ENCODE measurements at places on chromosomes 1 and 21. TPM values are rescaled to one million over a fixed set of nuclear protein-coding genes. Genes with fewer than 3 reads are reported as not detected.

F13B gene
- total RNA-seq, result not detected

- no peak for DNase-seq
- peaks cover 1% of the 10 kb centered on the region for H3K4me1 ChIP-seq
- H3K4me3 ChIP-seq, result no peak overlapping the region
- H3K36me3 ChIP-seq, result no peaks in the 10 kb centered on the region
- no peak overlapping the region for H3K27ac ChIP-seq
- H3K27me3 ChIP-seq, result no peaks in the 10 kb centered on the region
These were observed 17.5 kb downstream of the DMAP1 start for GRCh38 chr1:44230796-44231195.

AMIGO1 gene
- 1.3 TPM for total RNA-seq

GRCh38 chr1:31432592-31433395 is 19.8 kb downstream of the SERINC2 start:
- no peak for DNase-seq
- no peaks in the 10 kb centered on the region for H3K36me3 ChIP-seq
- no peak overlapping the region for H3K4me3 ChIP-seq
- H3K4me1 ChIP-seq, result no peaks in the 10 kb centered on the region
- H3K27me3 ChIP-seq, result no peaks in the 10 kb centered on the region

DNA sequence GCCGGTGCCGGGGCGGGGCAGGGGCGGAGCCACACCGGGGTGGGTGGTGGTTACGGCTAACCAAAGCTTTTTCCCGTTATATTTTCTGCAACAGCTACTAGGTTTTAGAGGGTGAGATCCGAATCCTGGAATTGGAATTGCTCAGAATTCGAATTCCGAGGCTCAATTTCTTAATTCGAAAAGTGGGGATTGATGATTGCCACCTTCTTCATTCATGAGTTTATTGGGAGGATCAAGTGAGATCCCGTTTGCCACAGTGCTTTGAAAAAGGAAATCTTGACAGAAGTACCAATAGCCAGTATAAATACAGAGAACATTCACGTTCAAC is 207 bp upstream of the SVBP start:
- DNase-seq, result no peak
- peak overlapping the region; percentile 79 for H3K4me3 ChIP-seq
- no peaks in the 10 kb centered on the region for H3K27me3 ChIP-seq
- no peak overlapping the region for H3K27ac ChIP-seq
- peaks cover 26% of the 10 kb centered on the region for H3K4me1 ChIP-seq

GRCh38 chr1:208240662-208241355 is 3.4 kb downstream of the PLXNA2 start:
- peaks cover 67% of the 10 kb centered on the region for H3K27me3 ChIP-seq
- H3K4me3 ChIP-seq, result no peak overlapping the region
- no peak for DNase-seq
- H3K36me3 ChIP-seq, result no peaks in the 10 kb centered on the region
- peaks cover 20% of the 10 kb centered on the region for H3K4me1 ChIP-seq
- H3K27ac ChIP-seq, result no peak overlapping the region

DNA sequence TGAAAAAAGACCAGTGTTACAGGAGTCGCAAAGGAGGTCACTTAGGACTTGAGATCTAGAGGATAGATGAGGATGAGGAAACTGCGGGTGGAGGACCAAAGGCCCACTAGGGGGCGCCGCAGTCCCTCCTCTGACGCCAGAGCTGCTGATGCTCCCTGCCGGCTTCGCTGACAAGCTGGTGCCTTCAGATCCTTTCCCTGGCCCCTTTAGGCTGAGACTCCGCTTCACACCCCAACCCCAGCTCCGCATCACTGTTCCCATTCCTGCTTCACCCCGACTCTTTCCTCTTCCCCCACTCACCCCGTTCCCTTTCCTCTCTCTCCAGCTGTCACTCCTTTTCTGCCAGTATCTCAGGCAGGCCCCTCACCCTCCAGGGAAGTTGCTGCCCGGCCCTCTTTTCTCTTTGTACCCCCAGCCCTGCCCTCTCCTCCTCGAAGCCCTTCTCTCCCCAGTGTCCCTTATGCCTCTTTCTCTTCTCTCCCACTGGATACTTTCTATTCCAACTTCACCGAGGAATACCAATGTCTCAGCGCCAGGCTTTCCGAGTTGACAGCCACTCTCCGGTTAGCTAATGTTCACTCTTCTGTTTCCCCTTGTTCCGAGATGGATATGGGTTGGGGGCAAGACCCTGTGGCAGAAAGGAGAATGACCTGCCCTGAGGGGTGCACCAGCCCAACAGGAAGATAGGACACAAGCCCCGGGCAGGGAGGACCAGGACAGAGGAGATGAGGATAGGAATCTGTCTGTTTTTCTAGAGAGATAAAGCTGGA is 4.5 kb downstream of the KCNJ9 start:
- DNase-seq, result peak; percentile 77
- no peak overlapping the region for H3K27ac ChIP-seq
- H3K27me3 ChIP-seq, result peaks cover 27% of the 10 kb centered on the region
- H3K4me3 ChIP-seq, result no peak overlapping the region

ESPN gene
- total RNA-seq, result 0.98 TPM

- H3K4me3 ChIP-seq, result no peak overlapping the region
- no peaks in the 10 kb centered on the region for H3K36me3 ChIP-seq
- peaks cover 23% of the 10 kb centered on the region for H3K27me3 ChIP-seq
These were observed 14.1 kb upstream of the TRAPPC10 start for GRCh38 chr21:43997766-43998742.

S100A8 gene
- not detected for total RNA-seq

DNA sequence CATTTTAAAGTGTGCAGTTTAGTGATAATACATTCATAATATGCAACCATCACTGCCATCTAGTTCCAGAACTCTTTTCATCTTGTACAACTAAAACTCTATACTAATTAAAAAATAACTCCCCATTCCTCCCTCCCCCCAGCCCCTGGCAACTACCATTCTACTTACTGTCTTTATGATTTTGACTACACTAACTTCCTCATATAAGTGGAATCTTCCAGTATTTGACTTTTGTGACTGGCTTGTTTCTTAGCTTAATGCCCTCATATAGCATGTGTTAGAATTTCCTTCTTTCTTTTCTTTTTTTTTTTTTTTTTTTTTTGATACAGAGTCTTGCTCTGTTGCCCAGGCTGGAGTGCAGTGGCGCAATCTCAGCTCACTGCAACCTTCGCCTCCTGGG is 1.4 kb upstream of the NVL start:
- H3K27me3 ChIP-seq, result no peaks in the 10 kb centered on the region
- H3K4me1 ChIP-seq, result peaks cover 54% of the 10 kb centered on the region
- peak overlapping the region; percentile 94 for H3K27ac ChIP-seq
- peaks cover 6% of the 10 kb centered on the region for H3K36me3 ChIP-seq

DNA sequence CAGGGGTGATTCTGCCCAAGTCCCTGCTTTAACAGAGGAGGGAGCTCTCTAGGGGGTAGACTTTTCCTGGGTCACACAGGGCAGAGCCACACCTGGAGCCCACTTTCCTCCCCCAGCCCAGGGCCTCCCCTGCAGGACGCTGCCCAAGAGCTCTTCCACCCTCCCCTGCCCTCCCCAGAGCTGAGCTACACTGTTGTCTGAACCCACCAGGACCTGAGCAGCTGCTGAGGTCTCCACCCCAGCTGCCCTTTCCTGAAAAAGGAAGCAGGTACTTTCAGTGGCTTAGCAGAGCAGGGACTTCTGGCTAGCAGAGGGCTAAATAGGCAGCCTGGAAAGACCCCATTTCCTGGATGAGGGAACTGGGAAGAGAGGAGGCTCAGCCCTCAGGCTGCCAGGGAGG is 169.3 kb upstream of the ETV3 start:
- H3K4me3 ChIP-seq, result no peak overlapping the region
- no peaks in the 10 kb centered on the region for H3K4me1 ChIP-seq
- peaks cover 21% of the 10 kb centered on the region for H3K27me3 ChIP-seq
- no peak overlapping the region for H3K27ac ChIP-seq
- no peaks in the 10 kb centered on the region for H3K36me3 ChIP-seq

DNA sequence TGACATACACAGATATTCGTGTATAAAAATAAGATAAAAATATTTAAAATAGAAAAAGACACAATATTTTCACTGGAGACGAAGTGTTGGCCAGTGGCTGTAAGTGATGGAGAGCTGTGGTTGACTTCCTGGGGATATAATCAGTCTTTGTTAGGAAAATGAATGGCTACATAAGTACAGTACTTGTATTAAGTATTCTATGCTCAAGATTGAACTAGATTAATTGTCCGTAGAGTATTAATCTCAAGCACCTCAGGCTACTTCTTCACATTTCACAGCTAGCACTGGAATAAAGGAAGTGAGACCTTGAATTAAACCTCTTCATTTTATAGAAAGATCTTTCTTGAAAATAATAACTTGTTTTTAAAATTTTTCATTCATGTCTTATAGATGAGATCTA is 39.0 kb upstream of the RGS5 start:
- no peaks in the 10 kb centered on the region for H3K4me1 ChIP-seq
- H3K27me3 ChIP-seq, result no peaks in the 10 kb centered on the region
- DNase-seq, result no peak
- H3K27ac ChIP-seq, result no peak overlapping the region

CFHR5 gene
- total RNA-seq, result not detected

EIF3I gene
- 161 TPM for total RNA-seq

DNA sequence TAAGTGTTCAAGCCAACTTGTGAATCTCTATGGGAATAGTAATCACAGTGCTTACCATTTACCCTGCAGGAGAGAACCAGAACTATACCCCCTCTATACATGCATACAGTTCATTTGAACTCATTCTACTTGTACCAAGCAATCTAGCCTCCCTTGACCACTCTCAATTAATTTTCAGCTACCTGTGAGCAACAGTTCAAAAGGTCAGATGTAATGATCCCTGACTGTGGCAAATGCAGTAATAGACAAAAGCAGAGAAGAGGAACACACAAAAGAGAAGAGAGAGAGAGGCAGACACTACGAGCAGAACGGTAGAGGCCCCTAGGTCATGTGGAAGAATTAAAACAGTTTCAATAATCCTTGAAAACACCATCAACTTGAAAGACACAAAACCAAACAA is 52.8 kb downstream of the FMO4 start:
- no peak overlapping the region for H3K4me3 ChIP-seq
- H3K27me3 ChIP-seq, result peaks cover 10% of the 10 kb centered on the region
- no peak for DNase-seq
- no peaks in the 10 kb centered on the region for H3K36me3 ChIP-seq
- no peaks in the 10 kb centered on the region for H3K4me1 ChIP-seq

- peaks cover 11% of the 10 kb centered on the region for H3K4me1 ChIP-seq
- H3K36me3 ChIP-seq, result peaks cover 25% of the 10 kb centered on the region
- no peak overlapping the region for H3K27ac ChIP-seq
These were observed 7.1 kb upstream of the DR1 start for GRCh38 chr1:93338387-93339146.

DNA sequence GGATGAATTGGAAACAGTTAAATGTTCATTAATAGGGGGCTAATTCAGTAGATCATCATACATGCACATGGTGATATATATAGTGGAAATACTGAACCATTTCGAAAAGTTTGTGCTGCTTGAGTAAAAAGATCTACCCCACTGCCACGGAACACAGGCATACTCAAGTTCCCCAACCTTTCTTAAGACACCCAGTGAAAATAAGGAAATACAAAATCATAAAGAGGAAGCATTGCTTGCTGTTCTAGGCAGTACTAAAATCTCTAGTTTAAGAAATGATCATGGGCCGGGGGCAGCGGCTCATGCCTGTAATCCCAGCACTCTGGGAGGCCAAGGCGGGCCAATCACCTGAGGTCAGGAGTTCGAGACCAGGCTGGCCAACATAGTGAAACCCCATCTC is 37.6 kb upstream of the KIRREL1 start:
- no peaks in the 10 kb centered on the region for H3K4me1 ChIP-seq
- DNase-seq, result no peak
- peaks cover 22% of the 10 kb centered on the region for H3K27me3 ChIP-seq
- H3K36me3 ChIP-seq, result no peaks in the 10 kb centered on the region
- H3K4me3 ChIP-seq, result no peak overlapping the region
- H3K27ac ChIP-seq, result no peak overlapping the region

DNA sequence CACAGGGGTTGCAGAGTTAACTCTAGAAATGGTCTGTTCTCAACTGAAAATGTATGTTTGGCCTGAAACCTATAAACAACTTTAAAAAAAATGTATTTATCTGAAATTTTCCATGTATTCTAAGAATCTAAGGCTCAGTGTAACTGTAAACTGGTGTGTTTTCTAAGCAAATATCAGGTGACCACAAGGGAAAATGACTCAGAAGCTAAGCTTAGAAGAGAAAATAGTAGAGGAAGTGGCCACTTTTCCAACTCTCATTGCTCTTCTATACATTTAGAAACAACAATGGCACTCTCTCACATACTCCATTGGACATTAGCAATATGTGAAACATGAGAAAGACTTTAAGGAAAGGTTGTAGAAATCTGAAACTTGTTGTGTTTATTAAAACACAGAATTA is 7.5 kb downstream of the TNFSF18 start:
- H3K36me3 ChIP-seq, result no peaks in the 10 kb centered on the region
- H3K4me1 ChIP-seq, result peaks cover 19% of the 10 kb centered on the region
- no peak overlapping the region for H3K4me3 ChIP-seq
- no peak for DNase-seq

GRCh38 chr1:241156231-241156965 is 200.6 kb downstream of the RGS7 start:
- no peak overlapping the region for H3K4me3 ChIP-seq
- H3K27me3 ChIP-seq, result no peaks in the 10 kb centered on the region
- no peaks in the 10 kb centered on the region for H3K36me3 ChIP-seq
- no peak overlapping the region for H3K27ac ChIP-seq
- peaks cover 2% of the 10 kb centered on the region for H3K4me1 ChIP-seq

DNA sequence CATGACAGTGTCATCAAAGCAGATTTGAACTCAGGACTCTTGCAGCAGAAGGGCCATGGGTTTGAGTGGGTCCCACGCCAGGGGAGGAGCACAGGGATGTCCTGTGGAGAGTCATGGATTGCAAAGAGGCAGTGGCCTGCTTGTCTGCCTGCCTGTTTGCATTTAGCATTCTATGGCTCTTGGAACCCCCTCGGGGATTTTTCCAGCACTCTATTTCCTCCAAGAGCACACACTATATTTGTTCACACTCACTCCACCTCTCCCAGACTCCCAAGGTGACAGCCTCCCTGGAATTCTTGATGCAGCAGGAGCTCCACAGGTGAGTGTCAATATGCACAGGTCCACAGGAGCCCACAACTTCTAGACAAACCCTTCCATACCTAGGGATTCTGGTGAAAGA is 73.1 kb upstream of the LRRN2 start:
- peaks cover 15% of the 10 kb centered on the region for H3K27me3 ChIP-seq
- no peaks in the 10 kb centered on the region for H3K36me3 ChIP-seq

DNA sequence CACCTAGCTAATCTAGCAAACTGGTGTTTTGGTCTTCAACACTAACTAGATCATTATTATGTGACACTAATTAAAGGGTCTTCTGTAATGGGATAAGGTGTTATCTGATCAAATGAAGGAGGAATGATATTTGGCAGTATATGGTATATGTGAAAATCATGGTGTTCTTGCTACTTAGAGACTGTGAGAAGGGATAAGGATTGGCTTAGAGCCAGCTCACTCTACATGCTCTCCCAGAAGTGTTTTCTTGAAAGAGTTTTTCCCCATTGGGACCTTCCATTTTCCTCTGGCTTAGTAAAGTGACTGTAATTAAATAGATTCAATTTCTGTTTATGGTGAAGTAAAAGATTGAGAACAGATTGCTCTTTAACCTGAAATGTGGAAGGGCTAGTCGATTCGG is 71.2 kb upstream of the RGL1 start:
- H3K4me3 ChIP-seq, result no peak overlapping the region
- no peaks in the 10 kb centered on the region for H3K36me3 ChIP-seq
- no peak for DNase-seq
- no peak overlapping the region for H3K27ac ChIP-seq
- no peaks in the 10 kb centered on the region for H3K4me1 ChIP-seq
- peaks cover 2% of the 10 kb centered on the region for H3K27me3 ChIP-seq

S100A7 gene
- total RNA-seq, result not detected

Data from activated CD4-positive, alpha-beta memory T cell treated with anti-CD3 and anti-CD28 coated beads, Interleukin-2, amount 10 ng/mL, durations not matched to agents 7 days and 5 days (primary cell).